ENCODE measurements at places on chromosomes 12 and 14.

GRCh38 chr12:11762723-11763326 lies 113.4 kb downstream of the ETV6 start:
- DNase-seq, result no peak

DNA sequence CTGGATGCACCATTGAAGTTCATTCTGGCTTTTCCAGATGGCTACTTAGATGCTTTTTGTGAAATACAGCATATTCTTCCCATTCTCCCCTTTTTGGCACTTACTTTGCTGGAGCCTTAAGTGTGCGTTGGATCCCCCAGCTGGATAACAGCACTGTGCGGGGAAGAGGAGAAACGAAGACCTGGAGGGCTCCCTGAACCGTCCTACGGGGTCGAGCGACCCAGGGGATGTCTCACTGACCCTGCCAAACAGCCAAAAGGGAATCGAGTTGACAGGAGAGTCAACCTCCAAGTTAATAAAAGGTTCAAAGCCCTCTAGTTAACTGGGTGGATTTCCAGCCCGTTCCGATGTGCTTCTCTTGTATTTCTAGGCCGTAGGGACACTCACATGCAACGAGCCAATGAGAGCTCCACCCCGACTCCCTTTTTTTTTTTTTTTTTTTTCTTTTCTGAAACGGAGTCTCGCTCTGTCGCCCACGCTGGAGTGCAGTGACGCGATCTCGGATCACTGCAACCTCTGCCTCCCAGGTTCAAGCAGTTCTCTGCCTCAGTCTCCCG lies 1.0 kb upstream of the CAMKK2 start:
- DNase-seq, result peak; percentile 36

- no peak for DNase-seq
Measured at GRCh38 chr14:68000511-68000910, 180.9 kb downstream of the RAD51B start.

DNA sequence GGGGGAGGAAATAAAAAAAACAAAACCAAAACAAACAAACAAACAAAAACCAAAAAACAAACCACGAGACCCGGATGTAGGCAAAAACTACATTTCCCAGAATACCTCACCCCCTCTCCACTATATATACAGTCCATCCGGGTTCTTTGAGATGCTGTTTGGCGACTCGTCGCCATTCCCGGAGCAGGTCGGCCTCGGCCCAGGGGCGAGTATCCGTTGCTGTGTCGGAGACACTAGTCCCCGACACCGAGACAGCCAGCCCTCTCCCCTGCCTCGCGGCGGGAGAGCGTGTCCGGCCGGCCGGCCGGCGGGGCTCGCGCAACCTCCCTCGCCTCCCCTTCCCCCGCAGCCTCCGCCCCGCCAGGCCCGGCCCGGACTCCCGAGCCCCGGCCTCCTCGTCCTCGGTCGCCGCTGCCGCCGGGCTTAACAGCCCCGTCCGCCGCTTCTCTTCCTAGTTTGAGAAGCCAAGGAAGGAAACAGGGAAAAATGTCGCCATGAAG lies at the start of gene RNF10:
Gene RNF10 (plus strand): TSS at position 154 of the 500 bp plus-strand sequence. CDS start 456 bp downstream, outside the sequence.
- DNase-seq, result peak; percentile 88

GRCh38 chr14:21078726-21079125 lies 8.6 kb downstream of the ARHGEF40 start:
- DNase-seq, result no peak

- peak; percentile 10 for DNase-seq
Measured at GRCh38 chr12:96985515-96986362, 78.7 kb downstream of the NEDD1 start.

- no peak for DNase-seq
Measured at GRCh38 chr14:104443391-104444158, 136.0 kb upstream of the C14orf180 start.

GRCh38 chr12:124504273-124505000 lies 63.0 kb downstream of the NCOR2 start:
- DNase-seq, result no peak

GRCh38 chr12:92078167-92079053 lies 67.2 kb downstream of the BTG1 start:
- DNase-seq, result no peak

GRCh38 chr14:104315169-104315568 lies 176.8 kb downstream of the KIF26A start:
- no peak for DNase-seq

DNA sequence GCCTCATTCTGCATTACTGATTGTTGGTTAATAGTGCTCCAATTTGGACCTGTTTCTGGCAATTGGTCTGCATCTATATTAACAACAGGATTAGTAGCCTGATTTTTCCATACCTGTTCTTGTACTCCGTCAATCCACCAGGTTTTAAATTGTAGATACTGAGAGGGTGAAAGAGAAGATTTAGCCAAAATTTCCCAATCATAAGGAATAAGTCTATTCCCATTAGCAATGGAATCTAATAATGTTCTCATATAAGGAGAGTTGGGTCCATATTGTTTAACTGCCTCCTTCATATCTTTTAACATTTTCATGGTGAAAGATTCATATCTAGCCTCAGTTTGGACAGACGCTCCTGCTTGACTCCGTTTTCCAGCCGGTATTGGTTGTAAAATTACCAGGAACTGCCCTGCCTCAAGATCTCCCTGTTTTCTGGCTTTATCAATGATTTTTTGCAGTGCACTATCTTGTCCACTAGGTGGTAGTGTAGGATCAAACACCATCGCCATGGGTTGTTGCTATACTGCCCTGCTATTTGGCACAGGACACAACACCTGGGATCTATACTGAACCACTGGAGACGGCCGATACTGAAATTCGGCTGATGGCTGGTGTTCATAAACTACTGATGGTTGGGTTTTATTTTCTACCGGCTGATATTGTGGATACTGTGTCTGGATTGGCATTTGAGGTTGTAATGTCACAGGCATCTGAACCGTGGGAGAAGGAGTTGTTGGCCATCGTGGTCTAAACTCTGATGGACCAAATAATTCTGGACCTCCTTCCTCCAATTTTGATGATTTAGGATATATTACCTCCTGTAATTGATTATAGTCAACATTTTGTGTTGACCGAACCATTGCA lies 25.2 kb downstream of the DHRS4L2 start:
- peak; percentile 68 for DNase-seq

DNA sequence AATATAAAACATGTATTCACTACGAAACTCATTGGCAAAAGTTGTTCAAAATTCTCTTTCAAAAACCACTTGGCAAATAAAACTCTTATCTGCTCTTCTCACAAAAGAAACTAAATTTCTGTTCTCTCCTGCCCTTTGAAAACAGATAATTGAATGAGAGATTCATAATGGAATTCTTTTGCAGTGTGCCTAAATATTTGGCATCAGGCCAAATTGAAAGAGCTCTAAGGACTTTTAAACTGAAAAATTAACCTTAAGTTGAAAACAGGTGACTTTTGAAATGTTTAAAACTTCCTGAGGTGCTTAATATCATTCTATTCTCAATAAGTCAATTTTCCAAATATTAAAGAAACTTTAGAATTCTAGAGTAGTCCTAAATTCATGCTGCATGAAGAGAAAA lies 136.4 kb downstream of the FSCB start:
- DNase-seq, result no peak

- no peak for DNase-seq
Measured at GRCh38 chr12:79776111-79776510, 85.3 kb upstream of the PAWR start.

- no peak for DNase-seq
Measured at GRCh38 chr12:78271546-78271945, 440.9 kb downstream of the NAV3 start.

GRCh38 chr12:26971963-26972362 lies 33.7 kb downstream of the FGFR1OP2 start:
- DNase-seq, result no peak

DNA sequence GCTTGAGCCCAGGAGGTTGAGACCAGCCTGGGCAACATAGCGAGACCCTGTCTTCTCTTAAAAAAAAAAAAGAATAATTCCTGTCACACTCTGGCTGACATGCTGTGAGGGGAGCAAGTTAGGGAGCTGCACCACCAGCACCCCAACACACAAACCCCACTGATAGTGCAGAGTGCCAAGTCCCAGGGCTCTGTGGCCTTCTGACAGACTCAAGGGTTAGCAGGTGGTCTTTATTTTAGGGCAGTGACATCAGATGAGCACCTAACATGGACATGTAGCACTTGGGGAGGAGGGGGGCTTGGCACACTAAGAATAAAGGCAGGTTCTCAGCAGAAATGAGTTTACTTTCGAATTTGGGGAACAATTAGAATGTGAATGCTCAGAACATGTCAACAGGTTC lies 6.8 kb downstream of the USP5 start:
- no peak for DNase-seq

DNA sequence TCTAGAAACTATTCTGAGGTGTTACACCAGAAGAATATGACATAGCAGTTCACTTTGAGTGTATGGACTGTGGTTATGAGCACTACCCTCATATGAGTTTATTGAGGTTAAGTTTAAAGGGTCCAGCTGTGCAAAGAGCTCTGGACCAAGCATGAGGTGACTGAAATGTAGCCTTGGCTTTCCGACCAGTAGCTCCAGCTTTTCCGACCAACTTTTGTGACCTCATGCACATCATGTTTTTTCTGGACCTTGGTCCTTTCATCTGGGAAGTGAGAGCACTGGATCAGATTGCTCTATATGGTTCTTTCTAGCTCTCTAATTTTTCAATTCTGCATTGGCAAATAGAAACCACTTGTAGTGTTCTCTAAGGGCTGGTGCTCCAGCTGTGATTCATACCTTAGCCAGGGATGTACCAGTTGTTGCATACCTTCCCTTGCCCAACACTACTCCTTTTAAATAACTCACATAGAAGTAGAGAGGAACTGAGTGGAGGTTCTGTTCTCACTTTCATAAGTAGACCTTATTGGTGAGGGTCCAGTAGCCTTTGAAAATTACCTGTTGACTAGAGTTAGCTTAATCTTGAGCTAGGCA lies 16.6 kb downstream of the IGF1 start:
- DNase-seq, result no peak

DNA sequence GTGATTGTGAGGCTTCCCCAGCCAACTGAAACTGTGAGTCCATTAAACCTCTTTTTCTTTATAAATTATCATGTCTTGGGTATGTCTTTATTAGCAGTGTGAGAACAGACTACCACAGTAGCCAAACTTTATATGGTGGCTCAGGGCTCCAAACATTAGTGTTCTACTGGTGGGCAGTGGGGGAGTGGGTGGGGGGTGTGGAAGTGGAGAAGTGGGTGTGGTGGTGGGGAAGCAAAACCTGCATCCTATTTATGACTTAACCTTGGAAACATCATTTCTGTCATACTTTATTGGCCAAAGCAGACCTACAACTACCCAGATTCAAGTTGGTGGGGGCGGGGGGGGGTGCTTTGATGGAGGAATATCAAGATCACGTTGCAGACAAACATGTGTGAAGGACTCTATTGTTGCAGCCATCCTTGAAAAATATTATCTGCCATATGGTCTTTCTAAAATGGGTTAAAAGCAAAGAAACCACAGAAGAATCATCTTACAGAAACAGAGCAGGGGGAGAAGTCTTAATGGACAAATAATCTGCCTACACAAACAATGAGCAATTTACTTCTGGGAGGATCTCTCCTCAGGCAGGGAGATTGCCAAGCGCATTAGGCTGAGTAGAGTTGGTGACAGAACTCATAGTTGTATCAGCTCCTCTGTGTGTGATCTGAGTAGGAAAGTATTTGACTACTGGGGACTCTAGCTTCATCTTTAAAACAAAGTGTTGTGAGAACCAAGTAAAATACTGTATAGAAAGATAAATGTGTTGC lies 1.4 kb upstream of the PWP1 start:
- no peak for DNase-seq

- peak; percentile 2 for DNase-seq
Measured at GRCh38 chr14:92154283-92154942, 32.6 kb downstream of the CPSF2 start.

GRCh38 chr14:38578278-38578681 lies 322.4 kb upstream of the CLEC14A start:
- DNase-seq, result no peak

- DNase-seq, result no peak
Measured at GRCh38 chr12:82519510-82519909, 161.2 kb downstream of the METTL25 start.

DNA sequence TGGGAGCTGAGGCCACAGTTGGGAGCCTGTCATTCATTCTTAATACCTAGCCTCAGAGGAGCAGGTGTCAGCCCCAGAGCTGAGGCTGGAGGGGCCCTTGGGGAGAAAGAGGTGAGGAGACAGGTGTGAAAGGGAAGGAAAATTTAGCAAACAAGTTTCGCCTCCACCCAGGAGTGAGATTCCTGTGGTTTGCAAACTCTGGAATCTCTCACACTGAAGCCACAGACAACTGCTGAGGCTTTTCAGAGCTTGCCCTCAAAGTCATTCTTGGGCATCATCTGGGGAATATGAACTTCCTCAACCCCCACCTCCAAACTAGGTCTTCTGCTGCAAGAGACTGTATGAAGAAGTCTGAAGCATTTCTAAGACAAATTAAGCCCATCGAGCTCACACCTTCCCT lies 589.5 kb upstream of the TBX3 start:
- no peak for DNase-seq

- peak; percentile 50 for DNase-seq
Measured at GRCh38 chr12:46371718-46372543, 642 bp downstream of the SLC38A2 start.

DNA sequence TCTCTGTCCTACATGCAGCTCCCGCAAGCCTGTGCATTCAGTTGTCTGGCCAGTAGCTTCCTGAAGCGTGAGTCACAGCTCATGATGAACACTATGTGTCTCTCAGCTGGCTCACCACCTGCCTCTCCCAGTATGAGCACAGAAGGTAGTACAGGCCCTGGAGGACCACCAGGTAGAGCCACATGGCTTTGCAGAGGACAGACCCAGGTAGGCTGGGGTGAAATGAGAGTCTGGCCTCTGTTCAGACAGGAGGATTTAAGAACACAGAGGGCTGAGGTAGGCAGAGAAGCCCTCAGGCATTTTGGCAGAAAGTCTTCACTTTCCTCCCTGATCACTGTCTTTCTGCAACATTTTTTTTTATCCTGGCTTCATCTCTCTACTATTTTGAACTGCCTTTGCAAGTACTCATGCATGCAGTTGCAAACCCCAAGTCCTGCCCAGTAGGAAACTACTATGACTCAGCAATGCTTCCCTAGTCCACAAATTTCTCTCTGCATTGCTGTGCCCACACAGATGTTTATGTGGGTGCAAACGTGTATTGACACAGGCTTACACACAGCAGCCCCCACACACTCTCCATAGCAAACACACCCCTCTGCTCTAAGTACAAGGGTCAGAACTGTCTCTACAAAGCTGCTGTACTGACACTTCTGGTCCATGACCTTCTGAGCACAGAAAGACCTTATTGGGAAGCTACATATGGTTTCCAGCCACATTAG lies 7.2 kb upstream of the SDR9C7 start:
- no peak for DNase-seq

GRCh38 chr12:46523863-46524770 lies 151.5 kb upstream of the SLC38A2 start:
- DNase-seq, result no peak

- no peak for DNase-seq
Measured at GRCh38 chr12:12720052-12720451, 2.9 kb downstream of the CDKN1B start.

GRCh38 chr14:55915456-55915855 lies 202.8 kb upstream of the PELI2 start:
- DNase-seq, result no peak

- DNase-seq, result peak; percentile 22
Measured at GRCh38 chr12:132560364-132560613, 50.1 kb downstream of the LRCOL1 start.

Measured in SHP77 (cell line).